ENCODE measurements at places on chromosomes 12 and 14.

GRCh38 chr12:92871116-92871515, 58.0 kb downstream of the EEA1 start:
- DNase-seq: no peak

DNA sequence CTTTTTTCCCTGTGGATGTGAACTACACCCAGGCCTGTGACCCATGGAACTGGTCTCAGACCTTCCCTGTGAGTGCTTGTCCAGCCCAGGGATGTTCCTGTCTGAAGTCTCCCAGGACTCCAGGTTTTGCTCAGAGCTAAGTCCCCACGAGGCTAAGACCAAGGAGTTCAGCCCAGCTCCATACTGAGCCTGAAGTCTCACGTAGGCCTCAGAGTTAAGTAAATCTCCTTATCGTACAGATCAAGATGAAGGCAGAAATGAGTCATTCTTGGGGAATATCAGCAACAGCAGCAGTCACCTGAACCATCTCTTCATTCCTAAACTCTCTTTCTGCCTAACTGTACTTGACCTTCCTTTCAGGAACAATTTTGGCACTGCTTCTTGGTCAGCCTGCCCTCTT, 139.8 kb downstream of the ANO6 start:
- no peak for DNase-seq

- DNase-seq: peak; percentile 33
Observed at GRCh38 chr12:112939761-112940381, 1.6 kb downstream of the OAS3 start.

DNA sequence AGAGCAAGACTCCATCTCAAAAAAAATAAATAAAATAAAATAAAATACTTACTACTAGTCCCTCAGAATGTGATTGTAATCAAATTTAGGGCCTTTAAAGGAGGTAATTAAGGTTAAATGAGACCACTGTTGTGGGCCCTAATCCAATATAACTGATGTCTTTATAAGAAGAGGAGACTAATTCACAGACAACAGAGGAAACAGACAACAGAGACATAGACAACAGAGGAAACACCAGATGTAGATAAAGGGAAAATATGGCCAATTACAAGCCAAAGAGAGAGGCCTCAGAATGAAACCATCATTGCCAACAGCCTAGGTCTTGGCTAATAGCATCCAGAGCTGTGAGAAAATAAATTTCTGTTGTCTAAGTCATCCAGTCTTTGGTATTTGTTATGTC, 669.0 kb upstream of the FOXG1 start:
- DNase-seq: no peak

Measured in stimulated activated CD8-positive, alpha-beta memory T cell treated with anti-CD3 and anti-CD28 coated beads, Interleukin-4, amount 100 ng/mL, for 48 hours (primary cell).